ENCODE measurements at places on chromosomes 12 and 14.

DNA sequence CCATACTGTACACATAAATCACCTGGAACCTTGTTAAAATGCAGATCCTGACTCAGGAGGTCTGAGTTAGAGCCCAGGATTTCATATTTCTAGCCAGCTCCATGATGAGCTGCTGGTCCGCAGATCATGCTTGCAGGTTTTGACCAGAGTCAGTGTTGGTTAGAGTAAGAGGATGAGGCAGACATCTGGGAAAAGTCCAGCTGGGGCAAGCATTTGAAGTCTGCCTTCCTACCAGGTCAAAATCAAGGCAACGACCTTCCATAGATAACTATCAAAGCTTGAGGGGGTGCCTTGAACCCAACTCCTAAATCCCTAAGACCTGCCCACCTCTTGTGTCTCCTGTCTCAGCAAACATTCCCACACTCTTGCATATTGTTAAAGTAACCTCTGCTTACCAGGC, 9.2 kb downstream of the OAS2 start:
- DNase-seq = no peak

GRCh38 chr14:99968941-99969340, 96.3 kb upstream of the EVL start:
- peak; percentile 72 for DNase-seq

GRCh38 chr12:104793285-104793684, 164.8 kb downstream of the SLC41A2 start:
- DNase-seq = peak; percentile 35

DNA sequence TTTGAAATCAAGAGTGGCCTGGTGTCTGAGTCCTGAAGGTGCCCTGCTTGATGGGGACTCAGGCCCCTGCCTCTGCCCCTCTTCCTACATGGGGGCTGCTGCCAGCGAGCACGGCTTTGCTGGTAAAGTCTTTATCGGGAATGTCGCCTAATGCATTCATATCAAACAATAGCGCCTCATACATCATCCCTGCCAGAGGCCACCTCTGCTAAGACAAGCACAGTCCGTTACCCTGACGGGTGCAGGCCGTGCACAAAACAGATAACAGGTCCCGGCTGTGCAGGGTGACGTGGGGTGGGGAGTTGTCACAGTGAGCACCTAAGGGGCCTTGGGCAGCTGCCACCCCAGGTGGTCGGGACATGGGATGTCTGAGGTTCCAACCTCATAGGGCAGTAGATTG, 68.4 kb upstream of the FAM222A start:
- no peak for DNase-seq

GRCh38 chr14:95739356-95739755, 25.4 kb upstream of the TCL1A start:
- no peak for DNase-seq

DNA sequence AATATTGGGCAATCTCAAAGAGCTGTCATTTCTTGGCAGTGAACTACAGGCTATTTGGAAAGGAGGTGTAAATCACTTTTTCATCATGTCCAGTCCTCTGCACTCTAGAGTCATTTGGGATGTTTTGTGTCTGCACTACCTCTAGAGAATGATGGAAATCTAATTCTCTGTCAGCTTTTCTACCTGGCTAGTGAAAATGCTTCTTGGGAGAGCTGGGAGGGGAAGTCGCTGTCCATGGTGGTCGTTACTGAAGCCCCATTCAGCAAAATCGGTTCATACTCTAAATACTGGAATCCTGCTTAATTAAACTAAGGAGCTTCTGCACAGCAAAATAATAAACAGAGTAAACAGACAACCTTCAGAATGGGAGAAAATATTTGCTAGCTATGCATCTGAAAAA, 251.8 kb downstream of the APAF1 start:
- DNase-seq = no peak

Data from fibroblast of skin of right biceps (primary cell).